ENCODE measurements at places on chromosomes 16 and 17.

DNA sequence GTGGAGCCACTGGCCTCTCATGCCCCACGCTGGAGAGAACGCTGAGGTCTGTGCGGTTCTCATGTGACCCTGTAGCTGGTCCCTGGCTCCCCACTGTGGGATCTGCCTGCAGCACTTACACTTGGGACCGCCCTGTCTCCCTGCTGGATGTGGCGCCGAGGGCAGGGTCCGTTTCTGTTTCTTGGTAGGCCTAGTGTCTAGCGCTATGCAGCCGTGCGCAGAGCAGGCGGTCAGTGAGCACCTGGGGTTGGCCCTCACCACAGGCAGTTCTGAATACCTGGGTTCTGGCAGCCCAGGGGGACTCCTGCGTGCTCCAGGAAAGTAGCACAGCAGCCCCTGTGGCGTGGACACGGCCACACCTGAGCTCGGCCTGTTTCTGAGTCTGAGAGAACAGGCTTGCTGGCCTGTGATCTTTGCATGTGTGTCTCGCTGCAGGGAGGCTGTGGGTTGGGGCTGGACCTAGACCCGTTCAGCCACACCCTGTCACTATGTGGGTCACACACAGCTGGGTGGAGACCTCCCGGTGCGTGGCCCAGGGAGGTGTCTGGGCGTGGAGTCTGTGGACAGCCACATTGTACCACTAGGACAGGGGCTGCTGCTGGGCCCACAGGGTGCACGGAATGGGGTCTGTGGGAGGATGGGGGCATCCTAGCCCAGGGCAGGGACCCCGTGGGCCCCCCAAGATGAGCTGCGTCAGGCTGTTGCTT, 2.8 kb downstream of the CAPN15 start:
- no peak for DNase-seq

GRCh38 chr17:79212149-79213087, 137.8 kb downstream of the ENGASE start:
- no peak for DNase-seq

DNA sequence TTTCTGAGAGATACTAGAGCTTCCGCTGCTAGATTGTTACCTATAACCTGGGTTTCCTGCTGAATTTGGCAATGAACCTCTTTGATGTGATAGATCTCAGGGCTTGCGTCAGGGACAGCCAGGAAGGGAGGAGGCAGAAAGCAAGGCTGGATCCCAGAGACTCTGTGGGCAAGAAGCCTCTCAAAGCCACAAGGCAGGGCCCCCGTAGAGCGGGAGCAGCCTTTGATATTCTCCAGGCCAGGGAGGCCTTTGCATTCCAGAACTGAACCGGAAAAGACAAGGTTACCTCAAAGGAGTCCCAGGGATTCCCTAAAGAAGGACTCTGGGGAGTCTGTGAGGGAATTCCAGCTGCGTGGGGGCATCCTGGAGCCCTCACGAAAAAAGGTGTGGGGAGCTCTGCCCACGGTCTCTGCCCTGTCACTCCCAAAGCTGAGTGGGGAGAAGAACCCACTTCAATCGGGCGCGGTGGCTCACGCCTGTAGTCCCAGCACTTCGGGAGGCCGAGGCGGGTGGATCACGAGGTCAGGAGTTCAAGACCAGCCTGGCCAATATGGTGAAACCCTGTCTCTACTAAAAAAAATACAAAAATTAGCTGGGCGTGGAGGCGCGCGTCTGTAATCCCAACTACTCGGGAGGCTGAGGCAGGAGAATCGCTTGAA, 14.3 kb upstream of the SCIMP start:
- DNase-seq = no peak

GRCh38 chr17:2911035-2911754, 115.0 kb downstream of the RAP1GAP2 start:
- no peak for DNase-seq

- no peak for DNase-seq
Observed at GRCh38 chr16:86085795-86086194, 186.8 kb downstream of the IRF8 start.

DNA sequence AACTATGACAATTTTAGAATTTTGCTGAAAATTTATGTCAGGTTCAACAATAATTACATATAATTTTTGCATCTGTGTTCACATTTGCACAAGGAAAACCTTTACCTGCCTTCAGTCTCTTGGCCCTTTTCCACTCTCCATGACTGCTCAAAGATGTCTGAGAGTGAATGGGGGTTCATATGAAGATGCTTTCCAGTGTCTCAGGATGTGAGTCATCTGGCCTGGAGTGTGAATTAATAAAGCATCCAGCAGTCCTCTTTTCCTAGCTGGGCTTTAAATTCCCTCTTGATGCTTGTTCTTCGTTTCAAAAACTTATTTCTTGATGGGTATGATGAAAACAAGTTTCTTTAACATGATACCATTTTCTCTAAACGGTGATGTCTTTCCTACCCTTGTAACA, 99.9 kb downstream of the CDK5R1 start:
- no peak for DNase-seq

DNA sequence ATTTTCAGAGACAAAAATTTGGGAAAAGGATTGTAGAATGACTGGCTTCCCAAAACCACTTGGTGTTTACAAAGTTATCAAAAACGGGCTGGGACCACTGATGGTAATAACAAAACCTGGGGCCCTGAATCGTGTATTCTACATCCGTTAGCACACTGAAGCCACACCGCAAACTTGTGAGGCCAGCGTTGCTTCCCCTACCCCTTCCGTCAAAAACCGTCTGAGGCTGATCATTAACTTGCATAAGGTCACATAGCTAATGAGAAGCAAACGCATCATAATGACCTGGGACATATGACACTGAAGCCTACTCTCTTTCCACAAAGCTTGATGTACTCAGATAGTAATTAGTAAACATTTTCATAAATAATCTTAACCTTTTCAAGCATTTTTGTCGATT, 704.3 kb downstream of the MAF start:
- DNase-seq = no peak

GRCh38 chr17:31224366-31224765, 72.7 kb downstream of the OMG start:
- DNase-seq = no peak

DNA sequence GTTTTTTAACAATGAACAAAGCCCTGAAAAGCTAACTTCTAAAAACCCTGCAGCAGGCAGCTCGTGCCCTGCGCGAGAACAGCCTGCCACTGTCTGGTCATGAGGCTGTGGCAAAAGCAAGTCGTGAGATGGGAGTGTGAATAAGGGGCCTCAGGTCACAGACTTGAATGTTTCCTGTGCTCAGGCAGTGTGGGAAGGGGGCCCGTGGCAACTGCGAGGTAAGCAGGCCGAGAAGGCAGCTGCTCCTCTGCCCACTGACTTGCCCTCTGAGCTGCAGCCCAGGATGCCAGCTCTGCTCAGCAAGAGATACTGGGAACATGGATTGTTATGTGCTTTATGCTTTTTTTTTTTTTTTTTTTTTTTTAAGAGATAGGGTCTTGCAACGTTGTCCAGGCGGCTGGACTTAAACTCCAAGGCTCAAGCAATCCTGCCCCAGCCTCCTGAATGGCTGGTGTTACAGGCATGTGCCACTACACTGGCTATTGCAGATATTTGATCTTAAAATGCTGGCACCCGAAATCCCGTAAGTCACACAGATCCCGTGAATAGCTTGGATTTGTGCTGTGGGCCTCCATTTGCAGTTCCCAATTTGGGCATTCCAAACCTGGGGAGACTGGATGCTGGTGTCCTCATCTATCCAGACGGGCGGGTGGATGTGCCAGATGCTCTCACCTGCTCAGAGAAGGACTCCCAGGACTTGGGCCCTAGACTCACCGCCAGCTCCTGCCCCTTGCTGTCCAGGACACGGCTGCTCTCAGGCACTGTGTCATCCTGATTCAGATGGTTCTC, 44.0 kb downstream of the UBN1 start:
- DNase-seq = no peak

GRCh38 chr17:19286751-19287341, 49.7 kb downstream of the EPN2 start:
- DNase-seq = no peak

DNA sequence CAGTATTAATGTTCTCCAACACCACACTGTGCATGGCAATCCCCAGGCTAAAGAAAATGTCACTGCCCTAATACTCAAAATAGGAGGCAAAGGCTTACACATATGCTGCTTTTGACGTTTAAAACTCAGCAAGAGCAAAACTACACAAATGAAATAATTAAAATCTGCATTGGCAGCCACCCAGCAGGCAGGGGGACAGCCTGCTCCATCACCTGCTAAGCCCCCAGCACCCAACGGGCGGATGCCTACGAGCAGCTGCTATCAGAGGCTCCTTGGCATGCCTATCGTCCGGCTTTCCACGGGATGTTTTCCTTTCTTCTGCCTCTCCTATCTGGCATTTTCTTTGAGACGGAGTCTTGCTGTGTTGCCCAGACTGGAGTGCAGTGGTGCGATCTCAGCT, 337.5 kb downstream of the SOX9 start:
- DNase-seq = no peak

GRCh38 chr16:3842994-3843393, 37.5 kb downstream of the CREBBP start:
- DNase-seq = no peak

DNA sequence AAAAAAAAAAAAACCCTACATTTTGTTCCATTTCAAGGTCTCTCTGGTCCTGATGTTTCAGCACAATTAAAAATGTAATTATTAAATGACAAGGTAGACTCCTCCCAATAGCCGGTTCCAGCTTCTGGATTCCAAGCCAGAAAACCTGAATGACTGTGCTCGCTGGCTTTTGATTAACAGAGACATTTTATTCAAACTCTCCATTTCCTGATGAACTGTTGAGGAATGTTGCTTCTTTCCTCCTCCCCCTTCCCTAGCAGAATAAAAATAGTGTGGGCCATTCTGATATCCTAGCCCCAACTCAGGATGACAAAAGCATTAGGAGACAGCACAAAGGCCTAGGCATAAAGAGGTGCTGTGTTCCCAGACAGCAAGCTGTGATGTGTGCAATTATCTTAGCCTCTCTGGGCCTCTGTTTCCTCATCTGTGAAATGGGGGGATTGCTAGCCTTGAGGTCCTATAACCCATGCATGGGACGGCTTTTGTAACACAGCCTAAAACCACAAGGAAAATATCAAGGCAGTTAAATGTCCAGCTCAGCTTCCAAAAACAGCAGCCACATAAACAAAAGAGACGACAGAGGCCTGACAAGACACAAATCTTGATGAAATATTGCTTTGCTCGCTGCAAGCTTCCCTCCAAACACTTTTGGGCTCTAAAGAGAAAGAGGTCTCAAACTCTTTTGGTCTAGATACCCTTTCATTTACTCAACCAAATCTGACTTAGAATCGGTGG, 127.2 kb upstream of the RCVRN start:
- DNase-seq = no peak

- no peak for DNase-seq
Observed at GRCh38 chr17:48139944-48140343, 32.4 kb downstream of the SNX11 start.

DNA sequence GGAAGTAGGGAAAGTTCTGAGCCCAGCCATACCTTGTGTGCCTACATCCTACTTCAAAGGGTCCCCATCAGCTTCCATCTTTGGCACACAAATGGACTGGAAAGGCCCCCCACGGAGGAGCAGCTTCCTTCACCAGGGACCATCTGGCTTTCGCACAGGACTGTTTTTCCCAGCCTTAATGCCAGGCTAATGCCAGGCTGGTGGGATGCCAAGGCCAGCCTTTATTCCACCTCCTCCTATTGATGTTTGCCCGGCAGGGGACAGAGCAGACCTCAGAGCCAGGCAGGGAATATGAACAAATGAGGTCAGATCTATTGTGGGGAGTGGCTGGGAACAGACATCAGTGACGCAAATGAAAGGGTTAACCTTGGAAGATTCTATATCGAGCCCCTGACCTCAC, 5.7 kb downstream of the GPR179 start:
- DNase-seq = no peak
